Stimulated activated CD4-positive, alpha-beta T cell treated with anti-CD3 and anti-CD28 coated beads, Interleukin-15, amount 100 ng/mL, for 48 hours (primary cell): ENCODE measurements at places on chromosomes 2 and 18.

- DNase-seq, result no peak
These were observed 34.9 kb downstream of the RNU4ATAC start for GRCh38 chr2:121565389-121566250.

- peak; percentile 21 for DNase-seq
These were observed 179.7 kb downstream of the ANAPC1 start for GRCh38 chr2:111704246-111704645.

DNA sequence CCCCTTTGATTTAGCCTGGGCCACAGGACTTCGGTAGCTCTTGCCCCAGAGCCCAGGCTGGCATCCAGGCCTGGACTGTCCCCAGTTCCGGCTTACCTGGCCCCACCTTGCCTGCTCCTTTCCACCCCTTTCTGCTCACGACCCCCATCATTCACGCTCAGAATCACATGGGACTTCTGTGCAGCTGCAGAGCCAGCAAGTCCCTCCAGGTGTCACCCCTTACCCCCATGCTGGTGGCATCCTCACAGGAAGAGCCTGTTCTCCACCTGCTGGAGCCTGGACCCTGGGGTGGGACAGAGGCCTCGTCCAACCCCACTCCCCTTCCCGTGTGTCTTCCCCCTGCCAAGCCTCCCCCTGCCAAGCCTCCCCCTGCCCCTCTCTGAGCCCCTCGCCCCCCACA, 7.9 kb upstream of the KCNIP3 start:
- DNase-seq, result no peak

DNA sequence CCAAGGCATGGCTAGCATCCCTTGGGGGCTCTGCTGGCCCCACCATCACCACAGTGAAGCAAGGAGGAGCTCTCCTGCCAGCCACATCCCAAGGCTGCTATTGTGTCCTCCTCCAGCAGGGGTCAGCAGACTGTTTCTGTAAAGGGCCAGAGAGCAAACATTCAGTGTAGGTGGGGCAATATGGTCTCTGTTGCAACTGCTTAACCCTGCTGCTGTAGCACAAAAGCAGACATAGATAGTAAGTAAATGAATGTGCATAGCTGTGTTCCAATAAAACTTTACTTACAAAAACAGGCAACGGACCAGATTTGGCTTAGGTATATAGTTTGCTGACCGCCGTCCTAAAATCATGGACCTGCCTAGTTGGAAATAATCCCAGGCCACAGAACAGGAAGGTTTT, 36.4 kb upstream of the ZBTB7C start:
- DNase-seq, result peak; percentile 67

DNA sequence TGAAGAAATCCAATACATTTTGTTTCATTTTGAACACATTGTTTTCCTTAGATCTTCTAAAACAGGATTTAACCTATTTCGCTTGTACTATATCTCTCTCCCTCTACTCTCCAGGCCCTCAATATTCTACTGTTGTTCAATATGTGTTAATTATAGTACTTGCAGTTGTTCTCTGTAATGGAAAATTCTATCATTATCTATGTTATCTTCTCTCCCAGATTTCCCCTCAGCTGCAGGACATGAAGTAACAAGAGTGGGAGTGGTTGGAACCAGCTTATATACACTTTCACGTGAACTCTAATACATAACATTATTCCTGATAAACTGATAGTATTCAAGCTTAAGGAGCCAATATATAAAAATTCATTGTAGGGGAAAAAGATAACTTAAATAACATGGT, 7.0 kb upstream of the STRN start:
- DNase-seq, result no peak

DNA sequence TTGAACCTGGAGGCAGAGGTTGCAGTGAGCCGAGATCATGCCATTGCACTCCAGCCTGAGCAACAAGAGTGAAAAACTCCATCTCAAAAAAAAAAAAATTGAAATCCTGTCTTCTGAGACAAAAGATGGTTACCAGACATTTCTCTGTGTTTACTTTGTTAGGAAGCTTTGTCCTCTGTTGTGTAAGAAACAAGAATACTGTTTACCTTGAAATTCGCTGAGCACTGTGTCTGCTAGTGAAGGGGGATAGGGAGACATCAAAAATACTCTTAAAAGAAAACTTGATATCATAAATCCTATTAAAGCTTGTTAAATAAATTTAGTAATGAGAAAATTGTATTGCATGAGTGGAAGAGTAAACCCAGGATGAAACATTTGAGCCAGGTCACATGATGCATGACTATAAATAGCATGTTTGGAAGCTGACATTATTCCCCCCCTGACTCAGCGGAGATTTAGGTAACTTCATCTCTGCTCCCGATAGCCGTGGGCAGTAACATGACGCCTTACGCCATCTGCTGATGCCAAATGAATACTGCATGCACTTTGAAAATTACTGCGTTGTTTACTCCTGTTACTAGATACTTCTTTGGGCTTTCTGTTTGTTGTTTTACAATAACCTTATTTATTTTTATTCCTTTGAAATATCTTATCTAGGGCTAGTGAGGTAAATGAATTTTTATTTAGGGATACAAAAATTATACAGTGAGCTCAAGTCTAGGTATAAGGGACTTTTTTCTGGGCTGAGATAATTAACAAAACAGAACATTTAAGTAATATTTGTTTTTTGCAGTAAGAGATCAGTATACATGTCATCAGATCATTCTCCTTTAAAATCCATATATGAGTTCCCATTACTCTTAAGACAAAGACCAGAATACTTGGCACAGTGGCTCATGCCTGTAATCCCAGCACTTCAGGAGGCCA, 134.9 kb downstream of the MAP3K20 start:
- DNase-seq, result peak; percentile 14
